Activated CD8-positive, alpha-beta memory T cell treated with anti-CD3 and anti-CD28 coated beads for 1 hour (primary cell): ENCODE measurements at places on chromosomes 12 and 14.

GRCh38 chr14:99574099-99574880, 29.7 kb downstream of the CCDC85C start:
- no peak for DNase-seq

DNA sequence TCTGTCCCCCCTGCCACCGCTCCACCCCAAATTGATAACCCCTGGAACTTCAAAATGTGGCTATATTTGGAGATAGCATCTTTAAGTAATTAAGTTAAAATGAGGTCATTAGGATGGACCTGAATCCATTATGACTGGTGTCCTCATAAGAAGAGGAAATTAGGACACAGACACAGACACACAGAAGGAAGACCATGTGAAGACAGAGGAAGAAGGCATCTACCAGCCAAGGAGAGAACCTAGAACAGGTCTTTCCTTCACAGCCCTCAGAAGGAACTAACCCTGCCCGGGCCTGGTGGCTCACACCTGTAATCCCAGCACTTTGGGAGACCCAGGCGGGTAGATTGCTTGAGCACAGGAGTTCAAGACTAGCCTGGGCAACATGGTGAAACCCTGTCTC, 3.6 kb upstream of the HRK start:
- DNase-seq = no peak

DNA sequence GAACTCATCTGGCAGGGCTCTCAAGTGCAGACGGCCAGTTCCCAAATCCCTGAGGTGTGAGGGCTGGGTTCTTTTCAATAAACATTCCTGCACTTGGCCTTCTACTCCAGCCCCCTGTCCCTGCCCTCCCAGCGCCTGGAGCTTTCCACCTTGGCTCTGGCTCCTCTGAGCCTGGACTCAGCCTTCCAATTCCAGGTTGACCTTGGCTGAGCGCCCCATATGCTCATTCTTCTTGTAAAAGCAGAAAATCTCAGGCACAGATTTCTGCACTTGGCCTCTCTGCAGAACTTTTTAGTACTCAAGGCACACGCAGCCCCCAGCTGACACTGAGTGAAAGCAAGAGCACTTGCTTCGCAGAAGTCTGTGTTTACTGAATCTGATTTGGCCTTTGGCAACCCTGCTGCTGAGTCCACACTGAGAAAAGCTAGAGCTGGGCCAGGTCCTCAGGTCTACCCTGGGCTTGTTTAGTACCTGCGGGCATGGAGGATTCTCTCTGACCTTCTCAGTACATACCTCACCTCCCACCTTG, 222.7 kb downstream of the MSRB3 start:
- DNase-seq = no peak

DNA sequence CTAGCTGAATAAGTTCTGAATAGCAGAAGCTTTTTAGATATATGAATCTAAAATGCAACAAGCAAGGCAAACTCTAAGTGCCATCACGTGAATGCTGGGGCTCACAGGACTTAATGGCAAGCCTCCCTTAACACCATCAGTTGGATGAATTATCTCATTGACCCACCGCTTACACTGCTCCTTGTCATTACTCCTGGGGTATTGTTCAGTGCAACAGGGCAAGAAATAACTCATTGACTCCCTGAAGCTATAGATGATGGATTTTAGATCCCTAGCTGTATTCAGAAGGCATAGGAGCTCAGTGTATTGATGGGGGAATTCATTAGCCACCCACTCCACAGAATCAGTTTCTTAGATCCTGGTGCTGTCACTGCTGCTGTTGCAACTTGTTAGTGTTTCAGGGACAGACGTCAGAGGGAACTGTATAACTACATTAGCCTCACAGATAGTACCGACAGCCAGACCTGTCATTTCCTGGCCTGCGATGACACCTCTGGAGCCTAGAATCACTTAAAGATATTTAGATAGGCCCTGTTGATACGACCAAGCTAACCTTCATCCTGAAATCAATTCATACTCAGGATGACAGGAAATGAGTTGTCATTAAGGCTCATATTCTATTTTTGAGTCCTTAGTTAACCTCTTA, 735.3 kb downstream of the DIO2 start:
- no peak for DNase-seq

- DNase-seq = no peak
Observed at GRCh38 chr14:83164591-83164990, 1630.9 kb upstream of the SEL1L start.

GRCh38 chr12:5874514-5874913, 70.5 kb downstream of the ANO2 start:
- no peak for DNase-seq

DNA sequence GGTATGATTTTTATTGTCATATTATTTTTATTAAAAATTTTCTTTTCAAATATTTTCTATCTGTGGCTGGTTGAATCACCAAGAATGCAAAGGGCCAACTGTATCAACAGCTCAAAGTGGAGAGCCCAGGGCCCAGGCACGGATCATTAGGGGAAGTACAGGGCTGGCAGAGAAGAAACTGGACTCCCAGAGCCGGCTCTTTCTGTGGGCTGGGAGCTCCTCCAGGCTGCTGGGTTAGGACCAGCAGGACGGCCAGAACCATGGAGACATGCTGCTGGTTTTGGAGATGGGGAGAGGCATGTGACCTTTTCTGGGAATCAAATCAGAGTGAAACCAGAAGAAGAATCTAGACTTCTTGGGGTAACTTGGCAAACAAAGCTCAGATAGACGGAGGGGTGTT, 220.5 kb downstream of the CACNA1C start:
- no peak for DNase-seq

- DNase-seq = no peak
Observed at GRCh38 chr12:79717006-79717405, 26.2 kb upstream of the PAWR start.

DNA sequence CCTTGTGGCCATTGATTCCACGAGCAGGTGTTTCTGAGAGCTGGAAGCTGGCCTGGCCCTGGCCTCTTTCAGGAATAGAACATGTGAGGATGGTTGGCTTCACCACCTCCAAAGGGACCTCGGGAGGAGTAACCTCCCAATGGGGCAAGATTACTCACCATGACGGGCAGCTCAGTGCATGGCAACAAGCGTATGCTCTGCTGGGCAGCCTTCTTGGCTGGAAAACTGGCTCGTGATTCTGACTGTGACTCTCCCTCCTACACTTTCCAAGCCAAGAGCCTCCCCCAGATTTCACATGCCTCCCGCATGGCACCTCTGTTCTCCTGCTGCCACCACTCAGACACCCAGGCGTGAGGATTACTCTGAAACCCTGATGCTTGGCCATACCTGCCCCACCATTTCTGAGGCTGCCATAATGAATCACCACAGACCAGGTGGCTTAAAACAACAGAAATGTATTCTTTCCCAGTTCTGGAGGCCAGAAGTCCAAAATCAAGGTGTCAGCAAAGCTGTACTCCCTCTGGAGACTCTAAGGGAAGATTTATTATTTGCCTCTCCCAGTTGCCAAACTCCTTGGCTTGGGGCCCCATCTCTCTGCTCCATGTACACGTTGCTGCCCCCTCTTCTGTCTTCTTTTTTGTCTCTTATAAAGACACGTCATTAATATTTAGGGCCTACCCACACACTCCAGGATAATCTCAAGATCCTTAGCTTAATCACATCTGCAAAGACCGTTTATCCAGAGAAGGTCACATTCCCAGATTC, 215.9 kb downstream of the CHST11 start:
- DNase-seq = no peak

GRCh38 chr14:24115422-24116127, 826 bp upstream of the NRL start:
- no peak for DNase-seq

- no peak for DNase-seq
Observed at GRCh38 chr14:96187216-96188031, 17.2 kb upstream of the BDKRB2 start.

GRCh38 chr14:79732911-79733655, 478.2 kb downstream of the DIO2 start:
- no peak for DNase-seq

GRCh38 chr14:94079891-94080620, 946 bp downstream of the DDX24 start:
- DNase-seq = no peak

GRCh38 chr14:64158608-64159007, 135.6 kb downstream of the ESR2 start:
- DNase-seq = no peak

DNA sequence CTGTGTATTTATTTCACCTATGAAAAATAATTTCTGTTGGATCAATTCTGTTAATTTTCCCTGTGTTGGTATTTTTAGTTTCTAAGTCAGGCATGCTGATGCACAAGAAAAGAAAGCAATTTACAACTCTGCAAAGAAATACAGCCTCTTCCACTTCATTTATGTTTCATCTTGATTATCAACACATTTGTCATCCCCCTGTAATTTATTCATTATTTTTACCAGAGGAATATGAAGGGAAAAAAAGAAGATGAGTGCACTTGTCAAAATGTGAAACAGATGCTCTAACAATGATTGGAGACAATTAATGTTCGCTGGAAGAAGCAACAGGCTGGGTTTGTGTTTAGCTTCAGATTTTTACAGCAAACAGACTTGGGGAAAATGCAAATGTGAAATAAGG, 958.5 kb upstream of the SEL1L start:
- no peak for DNase-seq

DNA sequence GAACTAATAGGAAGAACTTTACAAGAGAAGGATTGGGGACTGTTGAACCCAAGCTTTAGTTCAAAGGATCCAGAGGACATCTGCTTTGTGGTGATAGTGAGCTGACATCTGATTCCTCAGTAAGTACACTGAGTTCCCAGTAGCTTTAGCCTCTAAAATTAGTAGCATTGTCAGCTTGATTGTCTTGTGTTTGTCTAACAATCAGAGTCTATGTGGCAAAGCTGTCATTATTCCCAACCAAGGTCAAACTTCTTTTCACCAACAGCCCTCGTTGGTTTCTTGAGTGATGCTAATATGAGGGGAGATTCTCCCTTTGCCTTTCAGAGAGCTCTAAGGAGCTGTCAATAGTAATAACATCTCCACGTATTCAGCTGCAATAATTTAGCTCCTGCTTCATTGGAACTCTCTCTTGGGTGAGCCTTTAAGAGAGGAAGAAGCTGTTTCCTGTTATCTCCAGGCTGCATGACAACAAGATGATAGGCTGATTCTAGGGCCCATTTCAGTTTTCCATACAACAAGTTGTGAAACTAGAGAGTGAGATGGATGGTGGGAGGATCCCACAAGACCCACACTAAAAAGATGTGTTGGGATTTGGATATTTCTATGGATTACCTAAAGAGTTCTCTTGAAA, 46.7 kb downstream of the TGFB3 start:
- no peak for DNase-seq

DNA sequence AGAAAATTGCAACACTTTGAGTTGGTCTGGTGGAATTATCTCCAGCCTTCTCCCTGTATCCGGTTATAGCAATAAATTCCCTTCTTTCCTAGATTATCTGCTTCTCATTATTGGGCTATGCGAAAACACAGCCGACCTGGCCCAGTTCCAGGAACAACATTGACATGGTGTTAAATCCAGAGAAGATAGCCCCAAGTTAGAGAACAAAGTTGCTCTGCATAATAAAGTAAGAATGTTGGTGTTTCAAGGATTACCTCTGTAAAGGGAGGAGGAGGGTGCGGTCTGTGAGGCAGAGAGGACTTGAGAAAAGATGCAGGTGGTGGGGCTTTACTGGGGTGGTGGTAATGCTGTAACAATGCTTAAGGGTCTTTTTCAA, 12.1 kb downstream of the TCL1A start:
- DNase-seq = no peak

GRCh38 chr14:81423504-81423903, 23.4 kb upstream of the STON2 start:
- no peak for DNase-seq

DNA sequence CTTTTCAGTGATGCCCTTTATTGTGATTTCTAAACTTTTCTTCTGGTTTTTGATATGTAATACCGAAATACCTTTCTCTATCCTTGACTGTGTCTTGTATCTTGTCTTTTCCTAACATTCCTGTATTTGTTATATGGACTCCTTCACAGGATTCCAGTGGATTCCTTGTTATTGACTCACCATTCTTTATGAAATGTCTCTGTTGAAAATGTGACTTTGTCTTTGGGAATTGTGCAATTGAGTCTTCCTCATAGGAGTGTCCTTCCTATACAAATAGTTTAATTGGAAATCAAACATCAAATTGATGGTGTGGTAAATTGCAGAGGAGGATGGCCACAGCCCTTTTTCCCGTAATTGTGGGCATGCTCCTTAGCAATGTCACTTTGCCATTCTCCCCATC, 296.6 kb upstream of the KITLG start:
- DNase-seq = no peak

DNA sequence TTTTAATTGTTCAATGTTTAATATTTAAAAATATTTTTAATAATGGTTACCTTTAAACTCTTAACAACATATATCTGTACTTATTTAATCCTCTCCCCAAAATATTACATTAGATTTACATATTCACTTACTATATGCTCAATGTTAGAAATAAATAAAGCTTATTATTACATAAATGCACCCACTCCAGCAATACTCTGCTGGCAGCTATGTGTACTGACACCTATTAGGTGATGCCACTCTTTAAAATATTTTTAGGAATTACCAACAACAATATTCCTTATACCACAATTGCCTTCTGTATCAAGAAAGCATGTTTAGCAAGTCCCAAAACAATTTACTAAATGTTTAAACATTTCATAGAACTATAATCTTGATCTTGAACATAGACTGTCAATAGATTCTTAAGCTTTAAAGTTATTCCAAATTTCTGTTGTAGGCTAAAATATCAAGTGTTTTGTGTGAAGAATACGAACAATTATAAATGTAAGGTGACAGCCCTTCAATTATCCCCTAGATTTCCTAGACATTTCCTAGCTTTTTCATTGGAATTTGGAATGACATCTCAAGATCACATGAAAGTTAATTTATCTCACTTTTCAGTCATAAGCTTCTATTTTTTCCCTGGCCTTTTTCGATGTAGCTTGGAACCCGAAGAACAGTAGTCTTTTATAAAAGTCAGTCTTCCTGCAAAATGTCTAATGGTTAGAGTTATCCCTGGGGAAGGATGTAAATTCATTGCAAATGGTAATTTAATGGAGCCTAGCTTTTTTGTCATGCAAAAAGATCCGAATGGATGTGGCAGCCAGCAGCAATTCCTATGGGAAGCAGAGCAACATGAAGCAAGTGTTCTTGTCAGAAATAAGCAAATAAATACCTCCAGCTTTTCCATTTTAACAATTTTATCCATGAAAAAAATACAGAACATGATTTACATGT, 907.5 kb upstream of the ATXN7L3B start:
- no peak for DNase-seq
